RPMI8226 (cell line): ENCODE measurements at places on chromosomes 7 and 10.

GRCh38 chr7:77587272-77587671 is 50.2 kb downstream of the PTPN12 start:
- DNase-seq = no peak

DNA sequence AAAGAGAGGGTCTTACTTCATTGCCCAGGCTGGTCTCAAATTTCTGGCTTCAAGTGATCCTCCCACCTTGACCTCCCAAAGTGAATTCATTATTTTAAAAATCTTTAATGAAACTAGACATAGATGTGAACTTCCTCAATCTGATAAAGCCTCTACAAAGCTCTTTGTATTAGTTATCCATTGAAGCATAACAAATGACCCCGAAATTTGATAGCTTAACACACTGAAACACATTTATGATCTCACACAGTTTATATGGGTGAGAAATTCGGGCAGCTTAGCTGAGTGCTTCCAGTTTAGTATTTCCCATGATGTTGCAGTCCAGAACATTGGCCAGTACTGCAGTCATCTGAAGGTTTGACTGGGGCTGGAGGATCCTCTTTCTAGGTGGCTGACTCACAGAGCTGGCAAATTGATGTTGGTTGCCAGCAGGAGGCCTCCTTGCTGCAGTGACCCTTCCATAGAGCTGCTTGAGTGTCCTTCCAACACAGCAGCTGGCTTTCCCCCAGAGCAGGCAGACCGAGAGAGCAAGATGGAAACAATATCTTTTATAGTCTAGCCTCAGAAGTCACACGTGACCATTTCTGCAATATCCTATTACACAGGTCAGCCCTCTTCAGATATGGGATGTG is 16.6 kb upstream of the WNT8B start:
- DNase-seq = no peak

DNA sequence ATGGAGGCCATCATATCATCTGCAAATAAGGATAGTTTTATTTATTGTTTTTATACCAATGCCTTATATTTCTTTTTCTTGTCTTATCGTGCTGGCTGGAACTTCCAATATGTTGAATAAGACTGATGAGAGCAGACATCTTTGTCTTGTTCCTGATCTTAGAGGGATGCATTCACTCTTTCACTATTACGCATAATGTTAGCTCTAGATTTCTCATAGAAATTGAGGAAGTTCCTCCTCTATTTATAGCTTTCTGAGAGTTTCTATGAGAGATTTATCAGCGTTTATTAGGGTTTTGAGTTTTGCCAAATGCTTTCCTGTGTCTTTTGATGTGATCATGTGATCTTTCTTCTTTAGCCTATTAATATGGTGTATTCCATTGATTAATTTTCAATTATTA is 49.3 kb downstream of the COL28A1 start:
- no peak for DNase-seq

GRCh38 chr7:106885652-106886051 is 20.6 kb downstream of the PIK3CG start:
- DNase-seq = peak; percentile 1

DNA sequence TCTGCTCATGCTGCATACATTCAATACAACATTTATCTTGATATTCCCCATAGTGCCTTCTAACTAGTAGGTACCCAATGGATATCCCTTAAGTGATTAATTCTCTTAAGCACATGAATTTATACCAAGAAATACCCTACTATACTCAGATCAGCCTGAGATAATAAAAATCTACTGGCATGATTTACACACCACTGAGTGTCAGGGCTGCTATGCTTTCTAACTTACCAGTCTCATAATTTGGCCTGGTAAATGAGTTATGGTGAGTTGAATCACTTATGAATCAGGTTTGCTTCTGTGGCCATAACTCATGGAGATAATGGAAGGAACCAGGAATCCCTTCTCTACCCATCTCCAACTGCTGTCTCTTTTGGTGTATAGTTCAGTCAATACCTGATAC is 122.8 kb downstream of the THSD7A start:
- no peak for DNase-seq

DNA sequence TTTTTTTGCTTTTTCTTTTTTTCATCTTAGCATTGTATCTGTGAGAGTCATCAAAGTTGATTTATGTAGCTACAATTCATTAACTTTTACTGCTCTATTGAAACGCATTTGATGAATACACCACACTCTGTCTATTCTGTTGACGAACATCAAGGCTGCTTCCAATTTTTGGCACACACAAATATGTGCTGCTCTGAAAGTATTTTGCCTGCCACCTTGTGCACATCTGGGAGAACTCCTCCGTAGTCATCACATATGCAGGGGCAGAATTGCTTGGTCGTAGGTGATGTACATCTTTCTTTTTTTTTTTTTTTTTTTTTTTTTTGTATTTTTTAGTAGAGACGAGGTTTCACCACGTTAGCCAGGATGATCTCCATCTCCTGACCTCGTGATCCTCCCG is 796.8 kb downstream of the KCNMA1 start:
- no peak for DNase-seq

GRCh38 chr10:101818872-101819633 is 809 bp upstream of the OGA start:
- DNase-seq = peak; percentile 69

- no peak for DNase-seq
Observed at GRCh38 chr10:95504246-95504691, 56.9 kb downstream of the SORBS1 start.

DNA sequence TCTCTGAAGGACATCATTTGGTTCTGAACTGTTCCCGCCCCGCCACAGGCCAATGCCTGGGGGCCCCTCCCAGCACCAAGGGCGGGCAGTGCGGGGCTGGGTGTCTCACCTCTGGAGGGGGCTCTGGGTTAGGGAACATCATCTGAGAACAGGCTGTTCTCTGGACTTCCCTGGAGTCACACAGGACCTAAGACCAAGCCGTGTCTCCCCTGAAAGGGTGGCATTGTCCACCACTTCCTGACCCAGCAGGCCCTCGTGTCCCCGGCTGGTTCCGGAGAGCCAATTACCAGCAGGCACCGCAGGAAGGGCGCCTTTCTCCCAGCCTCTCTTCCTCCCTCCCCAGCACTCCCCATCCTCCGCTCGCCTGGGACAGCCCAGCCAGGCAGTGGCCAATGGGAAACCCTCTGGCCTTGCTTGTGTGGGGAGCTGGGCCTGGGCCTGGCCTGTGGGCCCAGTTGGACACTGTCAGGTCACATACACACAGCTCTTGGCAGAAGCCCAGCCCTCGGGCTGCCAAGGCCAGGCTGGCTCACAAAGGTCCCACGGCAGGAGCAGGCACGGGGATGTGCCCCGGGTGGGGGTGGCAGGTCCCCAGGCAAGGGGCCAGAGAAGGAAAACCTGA is 119.5 kb downstream of the SPDYE5 start:
- DNase-seq = no peak

DNA sequence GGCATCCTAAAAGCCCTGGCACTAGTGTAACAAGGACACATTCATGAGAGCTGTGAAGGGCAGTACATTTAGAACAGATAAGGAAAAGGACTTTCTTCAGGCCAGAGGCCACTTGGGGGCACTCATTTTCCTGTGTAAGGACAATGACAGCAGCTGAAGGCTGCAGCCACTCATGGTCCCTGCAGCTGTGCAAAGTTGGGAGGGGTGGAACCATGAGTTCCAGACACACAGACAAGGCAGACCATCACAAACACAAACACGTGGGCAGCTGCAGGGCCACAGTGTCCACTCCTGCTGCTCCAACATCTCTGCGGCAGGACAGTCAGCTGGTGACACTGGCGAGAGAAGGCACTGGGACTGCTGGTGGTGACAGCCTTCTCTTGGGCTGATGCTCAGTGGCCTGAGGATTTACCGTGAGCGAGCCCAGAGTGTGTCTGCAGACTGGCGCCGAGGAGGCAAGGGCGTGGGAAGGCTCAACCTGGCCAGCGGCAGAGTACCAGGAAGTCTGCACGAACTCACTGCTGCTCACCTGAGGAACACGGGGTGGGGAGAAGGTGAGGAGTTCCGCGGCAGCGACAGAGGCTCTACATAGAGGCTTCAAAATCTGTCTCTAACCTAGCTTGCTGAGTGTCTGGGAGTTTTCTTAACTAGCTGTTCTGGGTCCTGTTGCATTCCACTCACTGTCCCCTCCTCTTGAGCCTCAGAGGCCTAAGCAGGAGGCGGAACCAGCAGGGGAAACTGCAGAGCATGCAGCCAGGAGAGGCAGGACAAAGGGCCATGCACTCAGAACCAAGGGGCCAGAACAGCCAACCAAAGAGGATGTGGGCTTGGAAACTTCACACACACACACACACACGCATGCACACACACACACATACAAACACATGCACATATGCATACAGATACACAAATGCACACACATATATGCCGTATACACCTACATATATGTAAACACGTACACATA is 76.5 kb upstream of the DDC start:
- DNase-seq = no peak

- DNase-seq = no peak
Observed at GRCh38 chr10:69612760-69613159, 17.3 kb upstream of the FAM241B start.

- DNase-seq = no peak
Observed at GRCh38 chr10:80163741-80164341, 31.3 kb downstream of the PLAC9 start.

- no peak for DNase-seq
Observed at GRCh38 chr10:127534074-127534473, 15.0 kb upstream of the NPS start.

- no peak for DNase-seq
Observed at GRCh38 chr10:76428551-76429367, 997.3 kb downstream of the LRMDA start.

DNA sequence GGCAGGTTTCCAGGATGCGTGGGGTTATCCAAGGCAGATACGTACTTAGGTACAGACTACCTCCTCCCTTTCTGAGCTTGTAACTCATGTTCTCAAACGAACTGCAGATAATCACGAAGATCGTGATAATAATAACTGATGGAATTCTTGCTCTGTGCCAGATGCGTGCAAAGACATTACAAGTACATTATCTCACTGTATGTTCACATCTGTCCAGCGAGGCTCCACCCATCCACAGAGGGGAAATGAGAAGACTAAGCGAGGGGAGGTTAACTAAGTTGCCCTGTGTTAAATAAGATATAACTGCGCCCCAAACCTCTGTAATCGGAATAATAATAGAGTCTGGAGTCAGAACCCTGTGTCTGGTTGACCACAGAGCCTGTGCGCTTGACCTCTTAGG is 1.9 kb downstream of the GALNT17 start:
- DNase-seq = no peak

GRCh38 chr7:149733131-149733923 is 40.1 kb downstream of the ZNF467 start:
- DNase-seq = no peak

DNA sequence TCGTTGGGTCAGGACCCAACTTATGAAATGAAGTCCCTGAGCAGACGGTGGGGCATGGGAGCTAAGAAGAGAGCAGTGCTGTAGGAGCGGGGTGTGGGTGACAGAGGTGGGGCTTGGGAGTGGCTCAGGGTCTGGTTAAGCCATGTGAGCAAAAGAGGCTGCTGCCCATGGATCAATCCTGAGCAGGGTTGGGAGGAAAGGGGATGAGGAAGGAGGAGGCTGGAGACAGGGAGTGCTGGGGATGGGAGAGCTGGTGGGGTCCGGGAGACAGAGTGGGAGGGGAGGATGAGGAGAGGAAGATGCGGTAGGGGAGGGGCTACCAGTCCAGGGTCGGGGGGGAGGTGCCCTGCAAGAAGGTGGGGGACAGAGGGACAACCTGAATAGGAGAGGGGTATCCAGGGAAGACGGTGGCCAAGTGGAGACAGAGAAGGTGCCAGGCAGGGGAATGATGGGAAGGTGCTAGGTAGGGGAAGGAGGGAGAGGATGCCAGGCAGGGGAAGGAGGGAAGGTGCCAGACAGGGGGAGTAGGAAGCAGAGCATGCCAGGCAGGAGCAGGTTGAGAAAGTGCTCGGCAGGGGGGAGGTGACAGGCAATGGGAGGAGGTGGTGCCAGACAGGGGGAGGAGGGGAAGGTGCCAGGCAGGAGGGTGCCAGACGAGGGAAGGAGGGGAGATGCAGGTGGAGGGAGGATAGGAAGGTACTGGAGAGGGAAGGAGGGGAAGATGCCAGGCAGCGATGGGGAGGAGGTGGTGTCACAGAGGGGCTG is 27.5 kb upstream of the SMARCD3 start:
- DNase-seq = no peak

- DNase-seq = no peak
Observed at GRCh38 chr10:23192712-23193434, 761 bp downstream of the PTF1A start.

- DNase-seq = no peak
Observed at GRCh38 chr10:78330884-78331283, 297.2 kb downstream of the RPS24 start.

- no peak for DNase-seq
Observed at GRCh38 chr7:32043688-32044087, 26.5 kb downstream of the PDE1C start.

DNA sequence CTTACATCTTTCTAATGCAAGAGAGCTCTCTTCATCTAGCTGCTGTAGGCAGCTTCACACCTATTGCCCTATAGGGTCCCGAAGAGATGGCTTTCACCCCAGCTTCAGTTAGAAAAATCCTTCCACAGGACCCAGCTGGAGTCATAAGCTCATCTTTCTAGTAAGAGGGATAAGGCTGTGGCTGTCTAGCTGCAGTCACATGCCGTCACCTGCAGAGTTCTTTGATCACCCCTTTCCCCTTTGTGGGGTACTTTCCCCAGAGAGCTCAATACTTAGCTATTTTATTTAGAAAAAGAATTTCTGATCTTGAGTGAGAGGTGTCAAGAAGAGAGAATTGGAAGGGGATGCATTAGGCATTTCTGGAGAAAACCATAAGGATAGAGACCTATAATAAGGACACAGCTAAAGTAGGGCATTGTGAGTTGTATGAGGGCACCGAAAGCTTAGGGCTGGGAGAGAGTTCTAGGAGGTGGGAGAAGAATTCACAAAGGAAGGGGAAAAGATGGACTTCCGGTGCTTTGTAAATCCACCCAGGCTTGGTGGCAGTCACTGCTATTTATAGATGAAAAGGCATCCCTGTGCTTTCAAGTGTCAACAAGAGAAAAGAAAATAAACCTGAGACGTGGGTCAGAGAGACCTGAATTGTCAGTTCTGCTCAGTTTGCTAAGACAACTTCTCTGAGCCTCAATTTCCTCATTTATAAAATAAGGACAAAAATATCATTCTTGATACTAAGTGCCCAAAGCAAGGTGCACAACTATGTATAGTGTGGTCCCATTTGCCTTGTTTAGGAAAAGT is 11.1 kb upstream of the ST8SIA6 start:
- no peak for DNase-seq

GRCh38 chr7:133797818-133798520 is 329.2 kb upstream of the LRGUK start:
- DNase-seq = no peak

- no peak for DNase-seq
Observed at GRCh38 chr7:43570688-43571365, 12.1 kb upstream of the STK17A start.
